ENCODE measurements at places on chromosomes 11 and 22.

DNA sequence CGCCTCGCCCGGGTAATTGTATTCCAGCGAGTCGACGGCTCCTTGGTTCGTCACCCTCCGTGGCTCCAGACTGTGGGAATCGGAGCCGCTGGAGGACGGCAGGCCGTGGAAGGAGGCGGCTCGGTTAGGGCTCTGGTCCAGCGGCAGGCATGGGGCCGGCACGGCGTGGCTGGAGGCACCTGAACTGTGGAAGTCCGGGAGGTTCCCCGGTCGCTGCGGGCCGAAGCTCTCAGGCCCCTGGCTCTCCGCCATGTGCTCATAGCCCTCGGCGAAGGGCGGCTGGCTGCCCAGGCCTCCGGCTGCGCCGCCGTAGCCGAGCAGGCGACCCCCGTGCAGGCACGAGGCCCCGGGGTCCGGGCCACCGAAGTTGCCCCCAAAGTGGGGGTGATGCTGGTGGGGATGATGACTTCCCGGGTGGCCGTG, 1.7 kb downstream of the MN1 start:
- no peak for DNase-seq

DNA sequence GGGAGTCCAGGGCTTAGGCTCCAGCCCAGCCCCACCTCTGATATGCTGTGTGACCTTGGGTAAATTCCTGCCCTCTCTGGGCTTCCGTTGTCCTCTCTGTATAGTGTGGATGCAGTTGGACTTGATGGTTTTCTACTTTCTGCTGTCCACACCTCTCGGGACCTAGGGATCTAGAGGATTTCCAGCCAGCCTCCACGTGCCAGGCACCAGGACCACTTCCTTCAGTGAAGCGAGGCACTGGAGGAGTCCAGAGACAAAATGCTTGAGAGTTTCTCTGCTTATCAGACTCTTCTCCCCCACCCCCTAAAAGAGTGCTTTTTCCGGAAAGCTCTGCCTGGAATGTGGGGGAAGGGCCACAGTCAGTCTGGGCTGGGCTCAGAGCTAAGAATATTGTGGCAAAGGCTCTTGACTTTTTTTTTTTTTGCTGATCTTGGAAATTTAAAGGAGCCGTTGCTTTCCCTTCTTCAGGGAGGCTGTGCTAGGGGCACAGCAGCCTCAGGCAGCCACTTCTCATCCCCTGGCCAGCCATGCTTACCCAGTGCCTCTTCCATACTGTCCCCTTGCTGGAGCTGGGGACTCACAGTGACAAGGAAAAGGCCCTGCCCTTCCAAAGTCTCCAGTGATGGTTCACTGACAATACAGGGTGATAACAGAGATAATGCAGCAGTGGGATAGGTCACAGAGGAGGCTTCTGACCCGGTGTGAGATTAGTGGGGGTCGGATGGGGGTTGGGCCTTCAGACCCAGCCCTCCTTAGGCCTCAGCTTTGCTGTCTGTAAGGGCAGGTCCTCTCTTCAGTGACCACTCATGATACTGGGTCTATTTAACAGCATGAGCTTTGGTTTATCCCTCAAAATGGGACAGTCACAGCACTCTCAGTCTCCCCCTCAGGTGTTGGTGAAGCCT, 2.9 kb upstream of the SERPINH1 start:
- no peak for DNase-seq

DNA sequence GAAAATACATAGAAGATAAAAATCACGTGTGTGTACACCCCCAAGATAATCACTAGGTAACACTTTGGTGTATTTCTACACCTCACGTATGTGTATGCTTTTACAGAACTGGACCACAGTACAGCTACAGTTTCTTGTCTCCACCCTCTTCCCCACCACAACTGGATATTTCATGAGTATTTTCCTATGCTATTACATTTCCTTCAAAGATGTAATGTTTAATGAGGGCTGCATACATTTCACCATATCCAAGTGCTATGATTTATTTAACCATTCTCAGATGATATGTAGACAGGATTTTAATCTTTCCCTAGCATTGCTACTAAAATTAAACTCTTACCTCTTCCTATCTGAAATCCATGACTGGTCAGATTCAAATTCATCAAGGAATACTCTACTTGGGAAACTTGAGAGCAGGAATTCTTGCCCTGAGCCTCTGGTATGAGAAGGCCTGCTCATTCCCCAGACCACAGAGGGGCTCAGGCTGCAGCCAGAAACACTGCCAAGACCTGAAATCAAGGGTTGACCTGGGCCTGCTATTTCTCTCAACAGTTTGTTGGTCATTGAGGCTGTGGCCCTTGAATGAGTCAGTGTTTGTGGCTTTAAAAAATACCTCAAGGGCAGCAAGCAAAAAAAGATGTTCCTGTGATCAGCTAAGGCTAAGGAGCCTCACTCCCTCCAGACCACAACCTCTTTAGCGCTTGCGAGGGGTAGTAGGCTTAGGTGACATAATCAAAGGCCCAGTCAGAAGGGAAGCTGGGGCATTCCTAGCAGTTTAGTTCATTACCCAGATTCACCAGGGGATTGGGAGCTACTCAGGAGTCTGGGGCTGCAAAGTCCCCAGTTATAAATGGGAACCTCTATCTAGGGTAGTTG, 55.5 kb downstream of the ABTB2 start:
- DNase-seq: no peak

- no peak for DNase-seq
Measured at GRCh38 chr22:20436768-20437612, 635 bp downstream of the SCARF2 start.

GRCh38 chr22:20106849-20107237, 9.1 kb upstream of the RANBP1 start:
- no peak for DNase-seq

DNA sequence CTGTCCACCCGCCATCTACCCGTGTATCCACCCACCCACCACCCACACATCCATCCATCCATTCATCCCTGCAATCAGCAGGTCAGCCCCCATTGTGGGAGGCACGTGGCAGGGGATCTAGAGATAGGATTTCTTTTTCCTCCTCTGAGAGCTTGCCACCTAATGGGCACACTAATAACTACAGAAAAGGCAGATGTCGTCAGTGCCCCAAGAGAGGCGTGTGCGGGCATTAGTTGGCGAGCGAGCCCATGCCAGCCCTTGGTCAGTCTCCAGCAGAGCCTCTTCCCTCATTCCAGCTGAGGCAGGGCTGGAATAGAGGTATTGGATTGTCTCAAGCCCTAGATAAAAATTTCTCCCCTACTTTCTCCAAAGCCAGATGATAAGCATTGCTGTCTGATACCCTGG, 9.7 kb downstream of the USP2 start:
- DNase-seq: no peak

DNA sequence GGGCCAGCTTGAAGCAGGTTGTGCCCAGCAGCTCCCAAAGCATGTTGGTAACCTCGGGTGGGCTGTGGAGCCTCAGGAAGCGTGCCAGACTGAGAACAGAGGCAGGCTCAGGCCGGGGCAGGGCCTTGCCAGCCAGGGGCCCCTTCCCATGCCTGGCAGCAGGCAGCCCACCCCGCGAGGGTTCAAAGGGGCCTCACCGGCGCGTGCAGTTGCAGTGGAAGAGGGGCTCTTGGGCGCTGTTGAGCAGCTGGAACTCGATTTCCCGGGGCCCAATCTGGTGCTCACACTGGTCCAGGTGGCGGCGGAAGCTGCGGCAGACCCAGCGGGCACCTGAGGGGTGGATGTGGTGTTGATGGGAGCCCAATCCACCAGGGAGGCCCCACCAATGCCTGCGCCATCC, 3.6 kb downstream of the PLA2G3 start:
- no peak for DNase-seq

GRCh38 chr11:91435694-91436395, 788.8 kb upstream of the FAT3 start:
- DNase-seq: no peak

GRCh38 chr11:58628446-58628845, 6.0 kb downstream of the CNTF start:
- DNase-seq: no peak
